ENCODE measurements at places on chromosomes 4 and X.

GRCh38 chr4:40118861-40119260 lies 62.2 kb downstream of the N4BP2 start:
- no peak for DNase-seq

DNA sequence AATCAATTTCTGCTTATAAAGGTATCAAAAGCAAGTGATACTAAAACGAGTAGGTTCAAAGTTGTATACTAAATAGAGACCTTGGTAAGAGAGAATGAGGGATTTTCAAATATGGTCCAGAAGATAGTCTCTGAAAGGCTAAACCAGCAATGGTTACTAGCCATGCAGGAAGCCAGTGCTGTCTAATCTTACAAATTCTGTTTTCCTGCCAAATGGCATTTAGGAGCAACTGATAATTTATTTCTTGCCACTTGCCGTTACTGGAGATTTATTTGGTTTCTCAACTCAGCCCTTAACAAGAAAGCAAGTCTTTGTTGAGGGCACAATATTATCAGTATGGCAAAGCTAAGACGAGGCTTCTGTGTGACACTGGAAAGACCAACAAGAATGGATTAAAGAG lies 47.2 kb downstream of the MAP7D3 start:
- no peak for DNase-seq

DNA sequence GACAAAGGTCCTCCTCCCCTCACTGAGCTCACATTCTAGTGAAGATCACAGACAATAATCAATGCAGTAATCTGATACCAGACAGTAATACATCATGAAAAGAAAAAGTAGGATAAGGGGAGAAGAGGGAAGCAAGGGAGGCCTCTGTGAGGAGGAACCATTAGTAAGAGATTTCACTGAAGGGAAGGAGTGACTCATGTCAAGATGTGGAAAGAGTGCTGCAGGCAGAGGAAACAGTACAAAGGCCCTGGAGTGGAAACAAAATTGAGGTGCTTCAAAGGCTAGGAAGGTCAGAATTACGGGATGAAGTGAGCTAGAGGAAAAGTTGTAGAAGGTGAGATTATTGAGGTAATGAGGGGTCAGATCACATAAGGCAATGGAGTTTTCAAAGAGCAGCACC lies 38.1 kb downstream of the LAMTOR3 start:
- no peak for DNase-seq

GRCh38 chr4:117227925-117228324 lies 142.5 kb upstream of the TRAM1L1 start:
- no peak for DNase-seq

DNA sequence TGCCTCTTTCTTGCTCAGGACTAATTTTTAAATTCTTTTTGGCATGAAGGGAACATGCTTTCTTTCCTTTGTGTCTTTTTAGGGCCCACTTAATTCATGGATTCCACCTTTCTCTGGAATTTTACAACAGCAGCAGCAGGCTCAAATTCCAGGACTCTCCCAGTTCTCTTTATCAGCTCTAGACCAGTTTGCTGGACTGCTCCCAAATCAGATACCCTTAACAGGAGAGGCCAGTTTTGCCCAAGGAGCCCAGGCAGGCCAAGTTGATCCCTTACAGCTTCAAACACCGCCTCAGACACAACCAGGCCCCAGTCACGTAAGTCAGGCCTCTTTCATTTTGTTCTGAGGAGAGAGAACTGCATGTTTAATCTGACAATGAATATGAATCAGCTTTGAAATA lies 2.3 kb downstream of the ODAM start:
- no peak for DNase-seq

DNA sequence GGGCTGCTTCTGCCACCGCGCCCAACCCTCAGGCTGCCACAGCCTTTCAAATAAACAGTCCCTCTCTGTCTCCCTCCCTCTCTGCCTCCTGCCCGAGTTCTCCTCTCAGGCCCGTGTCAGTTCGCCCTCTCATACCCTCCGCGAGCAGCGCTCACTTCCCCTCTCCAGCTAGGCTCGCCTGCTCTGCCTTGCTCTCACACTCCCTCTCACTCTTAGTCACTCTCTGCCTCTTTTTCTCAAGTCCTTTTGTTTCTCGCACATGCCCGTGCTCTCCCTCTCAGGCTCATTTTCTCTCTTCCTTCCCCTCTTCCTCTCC lies 3.2 kb downstream of the EFNB1 start:
- DNase-seq = no peak

GRCh38 chr4:158778712-158779111 lies 9.9 kb downstream of the FNIP2 start:
- no peak for DNase-seq

GRCh38 chr4:27149541-27150212 lies 289.0 kb downstream of the STIM2 start:
- DNase-seq = no peak

DNA sequence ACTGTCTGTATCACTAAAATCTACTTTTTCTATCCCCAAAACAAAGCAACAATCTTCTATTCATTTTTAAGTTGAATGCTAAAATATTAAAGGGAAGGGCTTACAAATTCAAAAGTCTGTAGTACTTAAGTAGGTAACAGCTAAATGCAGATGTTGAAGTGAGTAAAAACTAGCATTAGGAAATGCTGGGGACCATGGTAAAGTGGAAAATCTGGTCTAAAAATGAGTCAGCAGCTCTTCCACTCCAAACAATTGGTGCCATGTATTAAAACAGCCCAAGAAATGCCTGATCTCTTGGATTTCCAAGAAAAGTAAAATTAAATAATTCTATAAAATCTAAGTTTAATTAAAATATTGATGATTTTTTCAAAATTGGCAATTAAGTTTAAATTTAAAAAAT lies 73.3 kb upstream of the PPP3CA start:
- no peak for DNase-seq

- no peak for DNase-seq
Measured at GRCh38 chr4:95087657-95088455, 330.1 kb downstream of the BMPR1B start.

DNA sequence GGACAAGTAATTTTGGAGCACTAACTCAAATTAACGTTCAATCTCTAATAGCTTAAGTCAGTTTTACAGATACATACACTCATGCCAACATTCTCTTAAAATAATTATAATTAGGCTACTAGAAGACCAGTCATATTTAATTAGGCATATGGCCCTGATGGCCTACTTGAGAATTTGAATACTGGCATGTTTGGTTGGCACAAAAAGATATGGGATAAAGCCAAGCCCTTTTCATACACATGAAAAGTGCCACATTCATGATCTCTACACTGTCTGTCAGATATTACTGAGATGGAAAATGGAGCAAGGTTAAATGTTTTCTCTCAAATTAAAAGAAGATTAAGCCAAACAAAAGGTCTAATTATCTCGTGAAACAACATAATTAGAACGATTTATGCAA lies 1091.0 kb downstream of the C4orf33 start:
- DNase-seq = no peak

DNA sequence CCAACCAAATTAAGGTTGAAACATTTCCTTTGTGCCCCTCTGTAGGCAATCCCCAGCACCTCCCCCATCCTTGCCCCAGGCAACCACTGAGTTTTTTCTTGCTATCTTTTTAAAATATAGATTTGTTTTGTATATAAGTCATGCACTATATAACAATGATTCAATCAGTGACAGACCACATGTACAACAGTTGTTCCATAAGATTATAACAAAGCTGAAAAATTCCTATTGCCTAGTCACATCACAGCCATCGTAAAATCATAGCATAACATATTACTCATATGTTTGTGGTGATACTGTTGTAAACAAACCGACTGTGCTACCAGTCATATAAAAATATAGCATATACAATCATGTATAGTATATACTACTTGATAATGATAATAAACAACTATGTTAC lies 211.9 kb upstream of the NRK start:
- DNase-seq = no peak

GRCh38 chrX:106415276-106415895 lies 196.4 kb upstream of the RADX start:
- DNase-seq = no peak

DNA sequence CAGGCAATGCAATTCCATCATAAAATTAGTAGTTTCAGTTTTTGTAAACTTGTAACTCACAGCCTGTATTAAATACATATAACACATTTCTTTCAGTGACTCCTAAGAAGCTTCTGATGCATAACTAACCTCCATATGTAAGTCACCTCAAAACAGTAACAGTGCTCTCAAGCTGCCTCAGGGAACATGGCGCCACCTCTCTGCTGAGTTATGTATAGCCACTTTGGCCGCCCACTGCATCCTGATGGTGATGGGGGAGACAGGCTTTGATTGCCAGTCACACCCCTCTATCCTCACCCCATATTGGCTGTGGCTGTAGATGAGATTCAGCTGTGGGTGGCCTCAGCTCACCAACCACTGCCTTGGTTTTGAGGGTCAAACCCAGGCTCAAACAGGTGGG lies 54.3 kb downstream of the LRBA start:
- peak; percentile 13 for DNase-seq

GRCh38 chrX:141214196-141214595 lies 28.1 kb downstream of the SPANXC start:
- DNase-seq = no peak

DNA sequence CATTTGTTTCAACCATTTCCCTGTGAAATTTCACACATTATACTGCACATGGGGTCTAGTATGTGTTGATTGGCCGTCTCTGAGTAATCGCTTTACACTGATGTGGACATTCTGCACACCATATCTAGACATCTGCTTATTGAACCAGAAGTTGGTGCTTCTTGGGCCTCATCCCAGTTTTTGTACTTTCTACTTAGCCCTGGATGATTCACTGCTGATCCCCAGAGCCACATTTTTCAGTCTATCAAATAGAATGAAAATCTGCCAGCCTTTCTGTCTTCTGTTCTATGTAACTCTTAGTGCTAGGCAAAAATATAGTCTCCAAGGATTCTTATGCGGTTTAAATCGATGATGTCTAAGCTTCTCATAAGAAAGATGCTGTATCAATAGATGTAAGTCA lies 40.5 kb upstream of the RELL1 start:
- no peak for DNase-seq

DNA sequence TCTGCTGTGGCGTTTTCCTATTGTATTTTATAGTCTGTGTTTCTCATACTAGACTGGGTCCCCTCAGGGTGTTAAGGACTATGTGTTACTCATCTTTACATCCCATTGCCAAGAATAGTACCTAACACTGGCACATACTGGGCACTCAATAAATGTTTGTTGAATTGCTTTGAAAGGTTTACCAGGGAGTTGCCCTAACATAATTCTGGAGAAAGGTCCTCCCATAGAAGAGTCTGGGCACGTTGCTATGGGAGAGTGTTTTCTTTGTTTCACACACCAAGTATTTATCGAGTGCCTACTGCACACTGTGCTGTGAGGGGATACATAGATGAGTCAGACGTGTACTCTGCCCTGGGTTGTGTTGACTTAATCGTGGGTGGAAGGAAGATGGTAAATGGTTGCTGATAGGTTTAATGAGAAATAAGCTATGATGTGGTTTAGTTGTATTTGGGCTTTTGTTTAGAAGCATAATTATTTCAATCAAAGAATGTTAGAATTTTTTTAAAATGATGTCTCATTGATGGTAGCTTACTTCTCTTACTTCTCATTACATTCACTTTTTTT lies 42.9 kb downstream of the AFF1 start:
- no peak for DNase-seq

- no peak for DNase-seq
Measured at GRCh38 chr4:141635736-141636081, 674 bp upstream of the IL15 start.

DNA sequence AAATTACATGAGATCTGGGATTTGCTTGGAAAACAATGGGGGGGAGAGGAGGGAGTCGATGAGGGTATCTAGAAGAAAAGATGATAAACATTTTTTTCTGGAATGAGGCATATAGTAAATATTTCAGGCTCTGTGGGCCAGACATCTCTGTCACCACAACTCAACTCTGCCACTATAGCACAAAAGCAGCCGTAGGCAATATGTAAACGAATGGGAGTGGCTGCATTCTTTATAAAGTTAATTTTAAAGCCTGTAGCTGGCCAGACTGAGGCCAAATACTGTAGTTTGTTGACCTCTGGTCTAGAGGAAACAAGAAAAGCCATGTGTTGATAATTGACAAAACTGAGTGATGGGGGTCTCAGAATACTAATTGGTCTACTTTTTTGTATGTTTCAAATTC lies 14.1 kb upstream of the TCEANC start:
- DNase-seq = no peak

DNA sequence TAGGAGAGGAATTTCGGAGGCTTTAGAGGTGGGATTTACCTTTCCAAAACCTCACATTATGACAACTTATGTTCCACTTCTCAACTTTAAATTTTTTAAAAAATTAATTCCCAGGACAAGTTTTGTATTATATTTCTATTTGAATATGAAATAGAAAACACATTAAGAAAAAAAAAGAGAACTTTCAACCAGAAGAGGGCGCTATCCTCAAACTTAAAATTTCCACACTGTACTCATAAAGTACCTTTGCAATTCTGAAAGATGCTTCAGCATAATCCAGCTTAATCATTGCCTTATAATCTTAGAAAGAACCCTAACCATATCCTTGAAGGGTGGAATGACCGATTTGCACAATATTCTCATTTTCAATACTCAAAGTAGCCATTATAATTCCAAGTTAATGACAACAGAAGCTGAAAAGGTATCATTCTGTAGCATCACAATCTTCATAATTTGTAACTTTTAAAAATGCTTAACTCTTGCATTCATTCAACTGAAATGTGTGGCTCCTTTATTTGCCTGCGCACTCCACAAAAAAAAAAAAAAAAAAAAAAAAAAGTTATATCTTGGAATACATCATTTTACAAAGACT lies 158.0 kb downstream of the KCNIP4 start:
- DNase-seq = no peak

- DNase-seq = no peak
Measured at GRCh38 chr4:163795885-163796284, 301.4 kb downstream of the TMA16 start.

- no peak for DNase-seq
Measured at GRCh38 chr4:78220283-78220682, 163.2 kb downstream of the FRAS1 start.

GRCh38 chr4:174592256-174592984 lies 70.1 kb upstream of the HPGD start:
- DNase-seq = no peak

- DNase-seq = no peak
Measured at GRCh38 chr4:152327606-152328453, 208.1 kb downstream of the FBXW7 start.

DNA sequence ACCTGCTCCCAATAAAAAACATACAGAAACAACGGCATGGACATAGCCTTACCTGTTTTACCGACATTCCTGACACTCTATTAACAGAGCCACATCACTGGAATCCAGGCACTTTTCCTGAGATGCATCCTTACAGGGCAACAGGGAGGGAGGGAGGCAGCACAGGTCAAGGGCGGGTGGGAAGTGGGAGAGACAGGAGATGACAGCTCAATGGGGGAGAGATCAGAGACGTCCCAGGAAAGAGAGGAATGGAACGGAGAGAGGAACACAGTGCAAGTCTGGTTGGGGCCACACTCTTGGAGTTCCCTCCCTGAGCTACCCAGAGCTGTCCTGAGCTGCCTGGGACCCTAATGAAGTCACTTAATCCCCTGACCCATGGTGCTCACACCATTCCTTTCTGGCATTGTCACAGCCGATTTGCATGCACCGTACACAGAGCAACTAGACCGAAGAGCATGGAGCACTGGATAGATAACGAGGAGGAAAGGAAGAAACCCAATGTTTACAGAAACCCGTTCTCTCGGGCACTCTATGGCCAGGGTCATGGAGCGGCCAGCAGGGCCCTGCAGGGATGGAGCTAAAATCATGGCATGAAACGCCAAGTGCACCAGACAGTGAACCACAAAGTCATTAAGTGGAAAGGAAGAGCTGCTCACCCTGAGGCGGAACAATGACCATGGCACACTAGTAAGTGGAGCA lies 93.1 kb downstream of the NSUN7 start:
- DNase-seq = no peak

All from stimulated activated CD4-positive, alpha-beta T cell treated with anti-CD3 and anti-CD28 coated beads, Interleukin-1b, Interleukin-23, amount 100 ng/mL, for 4 hours (primary cell).